ENCODE measurements at places on chromosomes 12 and 14.

- DNase-seq: no peak
These were observed 90.3 kb downstream of the ATP2B1 start for GRCh38 chr12:89618113-89618862.

- no peak for DNase-seq
These were observed 10.2 kb downstream of the BDKRB2 start for GRCh38 chr14:96214793-96215192.

GRCh38 chr12:56258820-56259183 is 618 bp upstream of the ANKRD52 start:
- DNase-seq: no peak

GRCh38 chr12:76029982-76030340 is 1.6 kb downstream of the PHLDA1 start:
- no peak for DNase-seq

DNA sequence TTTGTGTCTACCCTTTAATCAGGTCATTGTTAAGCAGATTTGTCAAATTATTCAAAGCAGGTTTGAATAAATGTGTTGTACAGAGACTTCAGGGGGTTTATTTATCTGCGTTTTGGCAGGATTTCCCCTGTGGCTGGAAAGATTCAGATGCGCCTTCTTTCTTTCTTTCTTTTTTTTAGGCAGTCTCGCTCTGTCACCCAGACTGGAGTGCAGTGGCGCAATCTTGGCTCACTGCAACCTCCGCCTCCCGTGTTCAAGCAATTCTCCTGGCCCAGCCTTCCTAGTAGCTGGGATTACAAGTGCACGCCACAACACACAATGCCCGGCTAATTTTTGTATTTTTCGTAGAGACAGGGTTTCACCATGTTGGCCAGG is 6.3 kb upstream of the NANOGNB start:
- no peak for DNase-seq

GRCh38 chr12:51482929-51483697 is 58.5 kb downstream of the SLC4A8 start:
- DNase-seq: no peak

DNA sequence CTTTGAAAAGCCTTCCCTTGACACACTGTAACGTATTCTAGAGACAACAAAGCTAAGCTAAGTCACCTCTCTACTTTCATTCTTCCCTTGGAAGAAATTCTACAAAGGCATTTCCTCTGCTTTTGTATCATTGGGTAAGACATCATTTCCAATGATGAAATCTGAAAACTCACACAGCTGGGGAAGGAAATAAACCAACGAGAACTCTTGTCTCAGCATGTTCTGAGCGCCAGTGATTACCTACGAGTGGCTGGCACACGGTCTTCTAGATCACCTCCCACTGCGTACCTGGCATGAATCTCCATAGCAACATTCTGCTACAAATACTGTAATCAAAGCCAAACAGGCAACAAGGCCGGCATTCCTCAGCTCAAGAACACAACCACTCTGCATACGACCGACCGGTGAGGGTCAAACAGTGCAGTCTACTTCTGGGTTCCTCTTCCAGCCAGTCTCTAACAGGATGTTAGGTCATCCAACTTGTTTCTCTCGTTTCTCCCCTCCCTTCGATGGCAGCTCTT is 7.6 kb downstream of the VPS37B start:
- DNase-seq: peak; percentile 29

- no peak for DNase-seq
These were observed 1077.2 kb downstream of the VRK1 start for GRCh38 chr14:97874394-97874793.

GRCh38 chr12:123854232-123854631 is 92.1 kb downstream of the DNAH10 start:
- DNase-seq: no peak

GRCh38 chr12:2288875-2289274 is 236.1 kb downstream of the CACNA1C start:
- DNase-seq: no peak

DNA sequence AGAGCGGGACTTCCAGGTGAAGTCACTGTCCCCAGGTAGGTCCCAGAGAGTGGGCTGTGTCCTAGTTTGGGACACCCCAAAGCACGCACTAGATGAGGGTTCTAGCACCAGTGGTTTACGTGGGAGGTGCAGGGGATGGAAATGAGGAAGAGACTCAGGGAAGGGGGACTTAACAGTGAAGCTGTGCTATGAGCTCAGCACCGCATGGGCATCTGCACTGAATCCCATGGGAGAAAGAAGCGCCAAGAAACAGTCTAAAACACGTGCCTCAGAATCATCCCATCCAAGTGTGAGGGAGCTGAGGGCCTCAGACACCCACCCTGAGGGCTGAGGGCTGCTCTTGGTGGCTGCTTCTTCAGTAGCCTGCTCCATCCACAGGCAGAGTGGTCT is 71.5 kb upstream of the ZFP36L1 start:
- no peak for DNase-seq

GRCh38 chr12:28951935-28952334 is 197.1 kb upstream of the FAR2 start:
- no peak for DNase-seq

GRCh38 chr14:104639885-104640548 is 35.4 kb upstream of the TMEM179 start:
- DNase-seq: peak; percentile 13

GRCh38 chr14:21528381-21529348 is 2.5 kb upstream of the SALL2 start:
- DNase-seq: no peak

Measured in NCI-H774 (cell line).